ENCODE measurements at places on chromosomes 2 and 18.

- DNase-seq = no peak
These were observed 32.4 kb upstream of the PPM1B start for GRCh38 chr2:44136252-44136651.

DNA sequence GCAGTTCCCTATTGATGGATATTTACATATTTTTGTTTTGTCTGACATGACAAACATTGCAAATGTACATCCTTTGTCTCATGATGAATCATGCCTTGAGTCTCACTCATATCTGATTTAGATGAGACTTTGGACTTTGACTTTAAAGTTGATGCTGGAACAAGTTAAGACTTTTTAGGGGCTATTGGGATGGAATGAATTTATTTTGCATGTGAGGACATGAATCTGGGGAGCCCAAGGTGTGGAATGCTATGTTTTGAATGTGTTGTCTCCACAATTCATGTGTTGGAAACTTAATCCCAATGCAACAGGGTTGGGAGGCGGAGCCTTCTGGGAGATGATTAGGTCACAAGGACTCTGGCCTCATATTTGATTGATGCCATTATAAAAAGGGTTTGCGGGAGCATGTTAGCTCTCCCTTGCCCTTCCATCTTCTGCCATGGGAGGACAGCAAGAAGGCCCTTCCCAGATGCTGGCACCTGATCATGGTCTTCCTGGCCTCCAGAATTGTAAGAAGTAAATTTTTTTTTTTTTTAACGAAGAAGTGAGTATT, 29.1 kb upstream of the INO80D start:
- DNase-seq = no peak

DNA sequence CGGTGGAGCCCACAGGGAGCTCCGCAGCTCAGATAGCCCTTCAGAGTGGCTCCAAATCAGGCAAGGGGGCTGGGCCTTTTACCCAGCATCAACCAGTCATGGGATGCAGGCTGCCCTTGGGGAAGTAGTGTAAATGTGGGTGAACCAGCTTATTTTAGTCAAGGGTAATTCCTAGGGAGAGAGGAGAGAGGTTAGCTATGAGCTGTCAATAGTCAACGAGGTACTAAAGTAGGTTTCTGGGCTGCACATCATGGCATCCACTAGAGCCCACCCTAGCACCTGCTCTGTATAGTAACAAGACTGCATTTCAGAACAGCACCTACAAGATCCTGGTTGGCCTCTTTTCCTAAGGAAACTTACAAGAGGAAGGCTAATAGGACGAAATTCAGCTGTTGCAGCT, 9.5 kb upstream of the MCM6 start:
- DNase-seq = no peak

DNA sequence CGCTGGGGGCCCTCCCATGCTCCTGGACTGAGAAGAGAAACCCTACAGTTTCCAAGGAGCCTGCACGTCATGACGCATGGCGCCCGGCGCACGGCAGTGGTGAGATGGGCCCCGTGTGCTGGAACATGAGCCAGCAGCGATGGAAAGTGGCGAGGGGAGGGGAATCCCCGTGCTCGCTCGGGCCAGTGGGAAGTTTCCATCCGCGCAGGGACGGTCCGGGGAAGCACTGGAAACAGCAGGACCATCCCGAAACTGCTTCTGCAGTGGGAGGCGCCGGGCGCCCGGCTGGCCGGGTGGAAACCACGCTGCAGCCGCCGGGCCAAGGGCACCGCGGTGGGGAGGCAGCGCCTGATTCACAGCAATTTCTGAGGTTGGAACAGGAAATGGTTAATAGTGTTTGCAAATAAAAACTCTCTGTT, 4.9 kb upstream of the PDCD1 start:
- no peak for DNase-seq

DNA sequence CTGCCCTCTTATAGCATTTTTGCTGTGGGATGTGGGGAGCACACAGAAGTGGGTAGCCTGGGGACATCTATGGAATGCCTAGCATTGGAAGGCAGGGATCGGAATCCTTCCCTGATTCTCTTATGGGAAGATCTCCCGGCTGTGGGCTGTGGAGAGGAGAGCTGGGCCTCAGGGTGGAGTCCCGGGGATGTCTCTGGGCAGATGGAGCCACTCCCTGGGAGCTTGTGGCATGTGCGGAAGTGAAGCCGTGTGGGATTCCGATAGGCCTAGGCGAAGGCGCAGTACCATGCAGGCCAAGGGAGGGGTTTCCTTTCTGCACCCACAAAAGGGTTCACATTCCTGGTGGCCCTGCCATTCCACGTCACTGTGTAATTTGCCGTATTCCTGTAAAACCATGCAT, 87.9 kb downstream of the GLI2 start:
- DNase-seq = no peak

DNA sequence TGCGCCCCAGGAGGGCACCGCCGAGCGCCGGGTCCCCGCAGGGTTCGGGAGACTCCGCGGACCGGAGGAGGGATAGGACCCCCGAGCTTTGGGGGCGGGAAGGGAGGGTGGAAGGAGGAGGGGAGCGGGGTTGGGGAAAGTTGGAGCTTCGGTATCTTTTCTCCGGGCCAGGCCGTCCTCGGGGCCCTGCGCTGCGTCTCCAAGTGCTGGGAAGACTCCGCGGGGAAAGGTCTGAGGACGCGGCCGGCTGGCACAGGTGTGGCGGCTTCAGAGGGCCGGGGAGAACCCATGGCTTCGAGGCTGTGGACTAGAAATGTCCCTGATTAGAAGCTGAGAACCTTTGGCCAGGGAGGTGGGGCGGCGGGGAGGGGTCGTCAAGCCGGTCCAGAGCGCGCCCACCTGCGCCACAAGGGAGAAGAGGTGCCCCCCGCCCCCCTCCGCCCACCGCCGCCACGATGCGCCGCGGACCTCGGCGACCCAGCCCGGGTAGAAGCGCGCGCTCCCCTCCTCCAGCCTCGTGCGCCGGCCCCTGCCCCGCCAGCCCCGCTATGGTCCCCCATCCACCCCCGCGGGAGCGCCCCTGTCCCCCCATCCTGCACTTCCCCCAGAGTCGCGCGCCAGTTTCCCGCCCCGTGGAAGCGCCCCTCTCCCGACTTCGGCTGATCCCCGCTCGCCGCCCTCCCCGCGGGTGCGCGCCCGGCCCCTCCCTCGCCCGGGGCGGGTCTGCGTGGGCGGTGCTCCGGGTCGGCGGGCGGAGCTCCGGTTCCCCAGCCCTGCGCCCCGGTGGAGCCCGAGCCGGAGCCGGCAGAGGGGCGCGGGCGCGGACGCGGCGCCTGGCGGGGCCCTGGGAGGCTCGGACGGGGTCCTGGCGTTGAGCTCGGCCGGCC, at the start of gene SNTG2:
TSS of gene SNTG2 (plus strand) at position 770 of the 887 bp plus-strand sequence. CDS start 148 bp downstream, outside the sequence.
- DNase-seq = peak; percentile 36

- no peak for DNase-seq
These were observed 30.1 kb upstream of the PNO1 start for GRCh38 chr2:68127358-68128242.

DNA sequence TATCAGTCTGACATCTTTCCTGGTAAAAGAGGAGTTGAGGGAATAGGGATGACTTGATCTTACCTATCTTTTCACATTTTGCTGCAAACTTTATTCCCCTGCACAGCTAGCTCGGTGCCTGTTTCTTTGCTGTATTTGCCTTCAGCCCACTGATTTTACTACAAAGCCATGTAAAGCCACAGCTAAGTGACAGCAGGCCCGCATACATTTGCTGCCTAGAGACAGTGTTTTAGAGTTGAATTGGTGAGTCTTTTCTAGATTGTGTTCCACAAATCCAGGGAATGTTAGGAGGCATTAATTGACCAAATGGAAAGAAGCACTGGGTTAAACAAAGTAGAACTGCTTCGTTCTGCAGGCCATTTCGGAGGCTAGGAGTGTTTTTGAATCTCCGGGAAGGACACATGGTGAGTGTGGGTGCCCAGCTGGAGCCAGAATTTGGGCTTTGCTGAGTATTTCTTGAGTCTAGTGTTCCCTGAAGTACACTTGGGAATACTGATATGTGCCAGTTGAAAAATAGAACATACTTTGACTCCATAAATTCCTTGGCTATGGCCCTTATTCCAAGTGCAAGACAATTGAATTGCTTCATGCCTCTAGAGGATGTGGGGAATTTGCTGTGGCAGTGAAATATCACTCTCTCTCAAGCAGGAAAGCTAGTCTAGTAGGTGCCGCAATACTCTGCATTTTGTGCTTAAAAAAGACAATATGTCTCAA, 329.8 kb downstream of the PTPRM start:
- no peak for DNase-seq

DNA sequence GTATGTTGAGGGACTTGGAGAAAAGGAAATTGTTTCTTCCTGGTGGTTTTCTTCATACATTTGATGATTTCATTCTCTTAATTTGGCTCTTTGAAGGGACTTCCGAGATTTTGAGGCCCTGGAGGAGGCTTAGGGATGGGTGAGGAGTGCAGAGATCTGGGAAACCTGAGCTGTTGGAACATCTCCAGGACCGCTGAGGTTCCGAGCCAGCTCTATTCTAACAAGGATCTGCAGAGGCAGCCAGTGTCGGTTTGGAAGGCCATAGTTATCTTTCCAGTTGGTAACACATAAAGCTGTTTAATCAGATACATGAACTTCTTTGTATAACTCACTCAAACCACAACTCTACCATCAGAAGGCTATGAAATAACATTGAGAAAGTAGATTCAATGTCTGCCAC, 70.3 kb upstream of the UPP2 start:
- no peak for DNase-seq

GRCh38 chr2:220281771-220282170, 654.3 kb downstream of the SLC4A3 start:
- DNase-seq = no peak

- no peak for DNase-seq
These were observed 65.3 kb upstream of the MAPK4 start for GRCh38 chr18:50494569-50494968.

- DNase-seq = peak; percentile 49
These were observed 1.1 kb downstream of the TMEM169 start for GRCh38 chr2:216082805-216083204.

DNA sequence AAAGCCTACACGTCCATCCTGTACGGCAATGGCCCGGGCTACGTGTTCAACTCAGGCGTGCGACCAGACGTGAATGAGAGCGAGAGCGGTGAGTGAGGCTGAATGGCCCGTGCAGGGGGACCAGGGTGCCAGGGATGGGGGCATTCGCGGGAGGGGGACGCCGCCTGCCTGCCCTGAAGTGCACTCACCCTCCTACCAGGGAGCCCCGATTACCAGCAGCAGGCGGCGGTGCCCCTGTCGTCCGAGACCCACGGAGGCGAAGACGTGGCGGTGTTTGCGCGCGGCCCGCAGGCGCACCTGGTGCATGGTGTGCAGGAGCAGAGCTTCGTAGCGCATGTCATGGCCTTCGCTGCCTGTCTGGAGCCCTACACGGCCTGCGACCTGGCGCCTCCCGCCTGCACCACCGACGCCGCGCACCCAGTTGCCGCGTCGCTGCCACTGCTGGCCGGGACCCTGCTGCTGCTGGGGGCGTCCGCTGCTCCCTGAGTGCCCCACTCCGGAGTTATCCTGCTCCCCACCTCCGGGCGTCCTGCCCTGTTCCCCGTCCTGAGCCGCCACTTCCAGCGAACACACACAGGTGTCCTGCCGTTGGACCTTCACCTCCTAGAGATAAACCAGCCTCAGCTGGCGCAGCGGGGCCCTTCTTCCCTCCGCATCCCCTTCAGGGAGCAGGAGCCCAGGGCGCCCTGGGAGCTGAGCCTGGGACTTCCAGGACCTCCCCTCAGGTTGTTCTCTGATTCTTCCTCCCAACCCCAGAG, 2.9 kb downstream of the ALPI start:
- DNase-seq = no peak

GRCh38 chr2:39715095-39715494, 49.4 kb downstream of the TMEM178A start:
- DNase-seq = no peak

- no peak for DNase-seq
These were observed 269.8 kb upstream of the MMADHC start for GRCh38 chr2:149857344-149857743.

DNA sequence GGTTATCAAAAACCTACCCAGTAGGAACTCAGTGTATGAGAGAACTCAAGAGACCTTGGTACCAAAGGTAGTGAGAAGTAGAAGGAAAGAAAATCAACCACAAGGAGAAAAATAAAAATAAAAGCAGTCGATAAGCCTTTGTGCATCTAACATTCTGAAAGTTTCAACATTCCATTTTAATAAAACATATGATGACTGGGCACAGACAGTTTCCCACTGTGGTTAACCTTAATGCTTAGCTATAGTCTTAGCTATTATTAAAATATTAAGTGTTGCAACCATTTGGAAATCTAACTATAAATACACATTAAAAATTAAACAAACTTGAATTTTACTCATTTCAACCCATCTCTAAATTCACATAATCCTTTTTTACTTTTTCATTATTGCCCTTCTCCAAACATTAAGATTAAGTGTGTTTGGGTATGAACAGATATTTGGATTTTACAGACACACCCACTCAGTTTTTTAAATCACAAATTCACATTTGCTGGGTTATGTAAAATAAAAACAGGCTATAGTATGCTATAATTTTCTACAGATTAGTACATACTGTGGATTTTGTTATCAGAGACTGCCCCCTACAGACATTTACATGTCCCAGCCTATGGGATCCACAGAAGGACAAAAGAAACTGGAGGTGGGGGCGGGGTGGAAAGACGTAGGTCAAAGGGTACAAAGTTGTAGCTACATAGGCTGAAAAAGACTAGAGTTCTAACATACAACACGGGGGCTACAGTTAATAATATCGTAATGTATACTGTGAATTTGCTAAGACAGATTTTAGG, 32.8 kb downstream of the SRBD1 start:
- DNase-seq = no peak

DNA sequence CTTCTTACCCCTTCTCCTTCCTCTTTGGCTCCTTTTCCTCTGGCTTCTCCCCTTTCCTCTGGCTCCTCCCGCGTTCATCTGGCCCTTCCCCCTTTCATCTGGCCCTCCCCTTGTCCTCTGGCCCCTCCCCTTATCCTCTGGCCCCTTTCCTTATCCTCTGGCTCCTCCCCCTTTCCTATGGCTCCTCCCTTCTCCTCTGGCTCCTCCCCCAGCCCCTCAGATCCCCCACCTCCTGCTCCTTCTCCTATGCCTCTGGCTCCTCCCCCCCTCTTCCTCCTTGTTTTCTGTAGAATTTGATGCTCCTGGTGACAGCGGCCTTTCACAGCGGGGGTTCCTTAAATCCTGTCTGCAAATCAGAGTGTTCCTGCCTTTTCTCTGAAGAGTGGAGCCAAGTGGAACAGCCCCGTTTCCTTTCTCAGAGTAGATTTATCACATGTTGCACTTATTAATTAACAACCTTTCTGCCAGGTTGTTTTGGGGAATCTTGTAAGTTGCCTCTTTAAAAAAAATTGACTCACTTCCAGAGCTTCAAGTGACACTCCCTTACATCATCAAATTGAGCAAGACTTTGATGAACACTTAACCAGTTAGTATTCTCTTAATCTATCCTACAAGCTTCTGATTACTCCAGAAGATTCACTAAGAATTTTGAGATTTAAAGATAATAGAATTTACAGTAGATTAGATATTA, 27.9 kb downstream of the FABP1 start:
- no peak for DNase-seq

DNA sequence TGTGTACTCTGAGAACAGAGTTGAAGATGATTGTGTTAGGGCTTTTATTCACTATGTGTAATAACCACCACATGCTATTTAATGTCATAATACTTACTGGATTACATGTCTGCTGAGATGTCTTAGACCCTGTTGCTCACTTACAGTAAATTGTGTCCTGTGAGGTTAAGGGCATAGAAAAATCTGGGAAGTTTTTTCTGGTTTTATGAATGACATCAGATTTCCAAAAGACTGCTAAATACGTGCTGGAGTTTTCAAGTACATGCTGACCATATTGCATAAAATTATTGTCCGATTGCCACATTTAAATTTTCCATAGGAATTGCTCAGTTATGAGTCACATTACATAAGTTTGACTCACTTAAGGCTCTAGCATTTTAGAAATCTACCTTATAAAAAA, 96.7 kb upstream of the COL5A2 start:
- DNase-seq = no peak

- DNase-seq = no peak
These were observed 303.3 kb upstream of the GULP1 start for GRCh38 chr2:187988348-187988747.
